ENCODE measurements at places on chromosomes 7 and 10. TPM values are rescaled to one million over a fixed set of nuclear protein-coding genes. Genes with fewer than 3 reads are reported as not detected.

C10orf53 gene
- 0.11 TPM for total RNA-seq

- no peak for DNase-seq
These were observed 65.9 kb upstream of the LRRN3 start for GRCh38 chr7:111025006-111025405.

- no peak for DNase-seq
These were observed 117.6 kb upstream of the FERD3L start for GRCh38 chr7:19262826-19263225.

DNA sequence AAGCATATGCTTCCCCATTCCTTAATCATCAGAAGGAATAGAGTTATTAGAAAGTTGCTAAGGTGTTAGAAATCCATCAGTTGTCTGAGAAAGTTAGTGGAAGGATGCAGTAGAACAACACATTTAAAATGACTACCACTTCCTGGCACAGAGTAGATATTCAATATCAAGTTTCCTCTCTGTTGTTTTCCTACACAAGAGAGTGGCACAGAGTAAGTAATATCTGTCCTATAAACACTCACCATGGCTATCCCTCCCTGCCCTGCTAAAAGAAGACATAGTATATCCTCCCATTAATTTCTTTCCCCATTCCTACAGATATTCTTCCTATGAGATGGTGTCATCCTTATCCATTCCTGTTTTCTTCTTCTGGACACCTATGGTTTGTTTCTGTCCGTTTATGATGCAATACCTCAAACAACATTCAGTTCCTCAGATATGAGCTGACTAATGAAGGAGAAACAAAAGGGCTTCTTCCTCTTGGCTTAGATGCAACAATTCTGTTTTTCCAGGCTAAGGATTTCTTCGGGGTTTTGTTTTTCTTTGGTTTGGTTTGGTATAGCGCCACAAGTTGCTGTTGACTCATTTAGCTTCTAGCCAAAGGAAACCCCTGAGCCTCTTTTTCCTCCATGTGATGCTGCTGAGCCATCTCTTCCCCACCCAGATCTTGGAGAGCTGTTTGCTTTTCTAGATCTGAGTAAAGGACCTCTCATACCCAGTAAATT is 32.9 kb upstream of the BPGM start:
- no peak for DNase-seq

DNA sequence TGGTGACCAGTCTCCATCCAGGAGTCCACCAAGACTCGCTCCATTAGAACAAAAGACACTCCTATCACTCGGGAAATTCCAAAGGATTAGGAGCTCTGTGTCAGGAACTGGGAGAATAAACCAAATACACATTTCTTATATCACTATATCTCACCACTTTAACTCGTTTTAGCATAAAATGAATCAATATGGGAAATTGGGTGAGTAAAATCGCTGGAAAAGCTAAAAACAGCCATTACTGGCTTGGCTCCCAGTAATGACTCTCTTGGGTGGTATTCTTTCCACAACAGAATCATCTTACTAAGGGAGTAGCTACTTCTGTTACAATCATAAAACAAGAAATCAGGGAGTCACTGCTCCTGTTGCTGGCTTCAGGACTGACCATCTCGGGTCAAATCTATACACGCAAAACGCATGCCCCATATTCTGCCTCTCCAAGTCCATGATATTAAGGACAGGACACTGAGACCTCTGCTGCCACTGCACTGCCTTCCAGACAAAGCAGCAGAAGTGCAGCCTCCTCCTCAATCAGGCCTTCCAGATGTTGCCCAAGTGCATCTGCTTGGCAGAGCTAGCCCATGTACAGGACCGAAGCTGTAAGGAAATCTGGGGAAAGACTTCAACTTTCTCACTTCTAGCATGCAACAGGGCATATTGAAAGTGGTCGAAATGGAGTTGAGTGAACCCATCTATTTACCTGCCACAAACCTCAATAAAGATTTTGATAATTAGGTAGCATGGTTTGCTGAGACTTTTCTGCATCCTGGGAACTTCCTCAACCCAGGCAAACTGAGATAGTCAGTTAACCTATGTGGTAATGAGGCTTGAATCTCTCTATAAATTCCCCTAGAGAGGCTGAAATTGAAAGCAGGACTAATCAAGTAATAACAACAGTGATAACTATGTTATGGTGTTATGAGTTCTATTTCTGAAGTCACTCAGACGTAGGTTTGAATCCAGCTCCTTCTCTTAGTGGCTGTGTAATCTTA is 14.4 kb upstream of the PANK1 start:
- no peak for DNase-seq

GBX1 gene
- total RNA-seq, result 1.6 TPM

GRCh38 chr10:8852546-8852945 is 798.1 kb downstream of the GATA3 start:
- no peak for DNase-seq
